NCI-H460 (cell line): ENCODE measurements at places on chromosomes 4 and X. TPM values are rescaled to one million over a fixed set of nuclear protein-coding genes. Genes with fewer than 3 reads are reported as not detected.

Gene ANXA3
- total RNA-seq: 114 and 117 TPM in 2 replicates

DNA sequence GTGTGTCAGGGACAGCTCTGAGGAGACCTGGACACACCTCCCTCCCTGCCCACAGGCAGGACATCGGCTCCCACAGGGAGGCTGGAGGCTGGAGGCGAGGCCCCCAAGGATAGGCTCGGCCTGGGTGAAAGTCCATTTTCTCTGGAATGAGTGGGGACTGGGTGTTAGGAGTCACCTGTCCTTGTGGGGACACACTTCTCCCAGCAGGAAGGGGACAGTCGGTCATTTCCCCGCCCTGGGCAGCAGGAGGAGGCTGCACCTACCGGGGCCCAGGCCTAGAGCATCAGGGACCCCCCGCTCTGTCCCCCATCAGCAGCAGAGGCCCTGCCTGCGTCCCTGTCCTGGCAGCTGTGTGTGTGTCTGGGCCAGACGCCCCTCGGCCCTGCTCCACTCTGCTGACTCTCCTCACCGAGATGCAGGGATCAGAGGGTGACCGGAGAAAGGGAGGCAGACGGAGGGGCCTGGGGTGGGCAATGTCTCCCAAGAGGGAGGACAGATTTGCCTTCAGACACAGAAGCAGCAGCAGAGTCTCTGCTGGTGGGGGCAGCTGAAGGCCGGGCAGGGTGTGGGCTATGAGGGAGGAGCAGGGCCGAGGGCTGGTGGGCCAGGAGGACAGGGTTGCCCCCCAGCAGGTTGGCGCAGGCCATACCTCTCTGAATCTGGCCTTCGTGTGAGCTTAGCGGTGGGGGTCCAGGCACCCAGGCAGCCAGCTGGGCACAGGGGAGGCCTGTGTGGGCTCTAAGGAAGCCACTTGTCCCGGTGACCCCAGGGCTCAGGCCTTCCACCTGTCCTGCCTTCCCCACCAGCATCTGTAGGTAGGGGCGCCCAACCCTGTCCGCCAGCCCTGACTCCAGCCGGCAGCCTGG lies 125.7 kb upstream of the NKX1-1 start:
- no peak for DNase-seq

GRCh38 chrX:149221230-149221629 lies 283.9 kb downstream of the IDS start:
- no peak for DNase-seq

Gene TCEAL1
- total RNA-seq: 38.9 and 48.5 TPM in 2 replicates

- no peak for DNase-seq
These were observed 53.5 kb upstream of the NPFFR2 start for GRCh38 chr4:71978210-71978835.

GRCh38 chr4:73815145-73815544 lies 21.3 kb upstream of the CXCL6 start:
- DNase-seq: no peak

Gene WAS
- total RNA-seq: 0.20 TPM in 1 of 2 replicates, not detected in the other

DNA sequence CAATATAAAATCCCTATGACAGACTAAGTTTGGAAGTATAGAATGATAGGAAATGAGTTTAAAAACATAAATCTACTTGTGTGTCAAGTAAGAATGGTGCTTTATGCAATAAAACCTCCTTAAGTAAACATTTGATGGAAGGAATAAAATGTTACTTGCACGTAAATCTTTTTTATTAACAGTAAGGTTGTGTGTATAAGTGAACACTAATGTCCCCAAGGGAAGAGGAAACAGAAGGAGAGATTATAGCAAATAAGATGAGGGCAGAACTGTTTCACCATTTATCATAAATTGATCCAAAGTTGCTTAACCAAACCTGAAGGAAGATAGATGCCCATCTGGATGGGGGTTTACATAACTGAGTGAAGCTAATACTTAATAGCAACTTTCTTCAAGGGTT lies 86.8 kb downstream of the FRMPD4 start:
- DNase-seq: no peak

Gene FOXR2
- not detected in 2 replicates for total RNA-seq

DNA sequence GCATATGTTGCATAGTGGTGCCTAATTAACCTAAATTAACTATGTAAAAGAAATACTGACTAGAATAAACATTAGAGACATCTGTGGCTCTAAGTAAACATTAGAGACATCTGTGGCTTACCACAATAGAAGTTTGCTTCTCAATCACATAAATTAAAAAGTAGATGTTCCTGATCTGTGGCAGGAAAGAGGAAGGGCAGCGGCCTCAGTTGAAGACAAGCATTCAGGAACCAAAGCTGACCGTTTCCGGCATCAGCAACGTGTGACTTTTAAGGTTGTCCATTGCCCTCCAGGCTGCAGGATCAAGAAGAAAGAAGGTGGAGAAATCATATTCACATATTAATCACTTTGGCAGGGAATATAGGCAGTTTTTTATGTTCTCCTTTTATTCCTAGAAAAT lies 336.3 kb upstream of the TRAM1L1 start:
- DNase-seq: no peak

- DNase-seq: no peak
These were observed 157.5 kb upstream of the ATP6AP2 start for GRCh38 chrX:40423299-40423698.

GRCh38 chrX:138748480-138748879 lies 37.0 kb upstream of the FGF13 start:
- peak; percentile 22 for DNase-seq

DNA sequence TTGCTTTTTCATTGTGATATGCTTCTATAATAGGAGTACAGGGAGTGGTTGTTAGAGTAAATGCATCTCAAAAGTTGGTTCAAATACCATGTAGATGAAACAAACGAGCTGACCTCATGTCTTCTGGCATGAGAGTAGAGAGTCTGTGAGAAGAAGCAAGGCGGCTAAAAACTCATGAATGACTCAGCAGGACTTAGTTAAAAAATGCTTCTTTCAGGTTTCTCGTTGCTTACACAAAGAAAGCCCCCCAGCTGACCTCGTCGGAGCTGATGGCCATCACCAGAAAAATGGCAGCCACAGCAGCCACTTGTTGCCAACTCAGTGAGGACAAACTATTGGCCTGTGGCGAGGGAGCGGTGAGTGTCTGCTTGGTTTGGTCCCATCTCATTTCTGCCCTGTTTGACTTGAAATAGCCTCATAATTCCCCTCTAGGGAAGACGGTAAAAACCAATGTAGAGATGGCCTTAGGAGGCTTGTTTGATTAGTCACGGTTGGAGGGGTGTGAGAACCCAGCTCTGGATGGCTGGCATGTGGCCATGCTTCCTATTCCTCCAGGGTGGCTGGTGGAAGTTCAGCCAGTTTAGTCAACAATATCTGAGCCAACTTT lies 14.5 kb downstream of the AFP start:
- DNase-seq: no peak

DNA sequence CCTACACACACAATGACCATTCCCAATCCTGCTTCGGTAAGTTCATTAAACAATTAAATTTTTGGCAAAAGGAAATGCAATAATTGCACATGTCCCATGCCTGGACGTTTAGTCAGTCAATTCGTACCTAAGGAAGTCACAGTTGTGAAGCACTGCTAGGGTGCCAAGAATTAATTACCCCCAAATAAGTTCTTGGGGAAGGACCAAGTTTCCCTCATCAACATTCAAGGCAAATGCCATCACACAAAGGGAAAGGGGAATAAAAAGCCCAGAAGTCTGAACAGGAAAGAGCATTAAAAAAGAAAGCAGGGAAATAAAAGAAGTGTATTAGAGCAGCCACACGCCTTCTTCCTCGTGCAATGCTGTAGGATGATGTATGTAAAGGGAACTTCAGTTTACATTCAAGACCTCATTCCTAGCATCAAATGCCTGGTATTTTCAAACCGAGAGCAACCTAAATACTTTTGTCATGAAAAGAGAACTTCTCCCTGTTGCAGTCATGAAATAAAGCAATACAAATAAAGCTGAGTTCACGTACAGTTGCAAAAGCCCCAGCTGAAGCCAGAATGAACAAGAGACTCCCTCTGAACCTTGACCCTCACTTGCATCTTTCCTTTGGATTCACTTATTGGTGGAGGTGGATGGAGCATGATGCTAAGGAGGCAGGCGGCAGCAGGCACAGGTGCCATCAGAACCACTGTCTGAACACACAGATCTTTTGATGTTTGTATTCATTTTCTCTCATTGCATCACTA lies 124.0 kb upstream of the PPARGC1A start:
- no peak for DNase-seq

Gene SLC2A9
- not detected in 2 replicates for total RNA-seq

DNA sequence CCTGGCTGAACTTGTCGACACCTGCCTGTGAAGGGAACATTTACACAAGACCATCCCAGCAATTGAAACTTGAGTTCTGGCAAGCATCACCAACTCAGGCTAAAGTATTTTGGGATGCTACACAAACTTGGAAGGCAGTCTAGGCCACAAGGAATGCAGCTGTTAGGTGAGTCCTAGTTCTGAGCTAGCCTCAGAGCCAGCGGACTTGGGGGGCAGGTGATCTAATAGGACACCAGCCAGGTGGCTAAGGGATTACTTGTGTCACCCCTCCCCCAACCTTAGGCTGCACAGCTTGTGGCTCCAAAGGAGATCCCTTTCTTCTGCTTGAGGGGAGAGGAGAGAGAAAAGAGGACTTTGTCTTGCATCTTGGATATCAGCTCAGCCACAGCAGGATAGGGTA lies 62.3 kb upstream of the DKK2 start:
- DNase-seq: no peak

DNA sequence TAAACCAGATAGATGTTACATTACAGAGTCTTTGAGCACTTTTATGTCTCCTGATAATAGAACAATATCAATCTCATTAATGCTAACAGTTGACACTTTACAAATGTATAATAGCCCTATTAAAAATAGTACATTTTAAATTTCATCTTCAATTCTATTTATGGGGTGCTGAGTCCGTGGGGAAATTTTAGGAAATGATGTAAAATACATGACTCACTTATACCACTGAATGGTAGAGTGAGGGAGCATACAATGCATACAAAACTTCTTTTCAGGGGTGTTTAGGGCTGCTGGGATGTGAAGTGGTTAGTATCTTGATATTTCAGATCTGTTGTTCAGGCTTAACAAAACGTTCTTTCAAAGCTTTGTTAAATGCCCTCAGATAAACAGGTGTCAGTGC lies 696.2 kb downstream of the TRAM1L1 start:
- DNase-seq: no peak

Gene AMTN
- total RNA-seq: not detected in 2 replicates

Gene NEUROG2
- not detected in 2 replicates for total RNA-seq

DNA sequence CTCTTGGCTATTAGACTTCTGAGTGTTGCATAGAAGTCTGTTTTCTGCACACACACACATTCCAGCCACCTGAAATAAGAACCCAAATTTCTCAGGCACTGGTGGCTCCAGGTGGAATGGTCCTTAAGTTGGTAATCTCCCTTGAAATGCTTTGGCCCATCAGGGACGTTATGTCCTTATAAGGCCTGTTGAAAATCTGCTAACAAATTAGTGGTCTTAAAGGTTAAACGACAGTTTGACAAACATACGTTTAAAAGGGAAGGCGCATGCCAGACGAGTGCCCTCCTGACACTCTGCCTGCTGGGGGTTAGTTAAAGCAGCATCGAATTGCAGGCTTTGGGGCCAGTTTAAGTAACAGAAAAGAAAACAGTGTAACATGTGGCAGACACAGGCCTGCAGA lies 125.0 kb downstream of the TBX22 start:
- DNase-seq: no peak

DNA sequence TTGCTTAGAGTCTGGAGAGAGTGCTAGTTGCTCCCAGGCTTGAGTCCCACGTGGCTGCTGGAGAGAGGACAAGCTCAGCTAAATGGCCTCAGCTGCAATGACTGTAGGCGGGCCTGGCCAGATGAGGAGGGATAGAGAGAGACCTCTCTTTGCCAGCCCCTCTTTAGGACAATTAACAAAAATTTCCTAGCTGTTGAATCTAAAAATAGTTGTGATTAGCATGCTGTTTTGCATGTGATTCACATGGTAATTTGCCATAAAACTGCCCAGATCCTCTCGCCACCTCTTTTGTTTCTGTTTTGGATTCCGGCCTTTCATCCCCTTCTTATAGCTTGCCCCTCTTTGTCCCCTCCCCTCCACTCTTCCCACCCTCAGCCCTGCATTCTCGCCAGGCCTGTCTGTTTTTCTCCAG lies 28.9 kb upstream of the PRPS1 start:
- DNase-seq: no peak

Gene ABCE1
- 183 and 185 TPM in 2 replicates for total RNA-seq

- no peak for DNase-seq
These were observed 671.8 kb downstream of the CCSER1 start for GRCh38 chr4:90798948-90799347.

Gene CLDN2
- total RNA-seq: not detected in 2 replicates

Gene SLC25A14
- total RNA-seq: 15.8 and 19.0 TPM in 2 replicates

Gene POLN
- 0.50 and 0.75 TPM in 2 replicates for total RNA-seq

Gene PAGE2
- total RNA-seq: not detected in 2 replicates

GRCh38 chr4:127965803-127966175 lies 583 bp downstream of the ABHD18 start:
- peak; percentile 8 for DNase-seq

Gene GLOD5
- not detected in 2 replicates for total RNA-seq

- DNase-seq: no peak
These were observed 3.5 kb upstream of the EDNRA start for GRCh38 chr4:147477439-147477838.

Gene P2RY8
- total RNA-seq: not detected in 2 replicates

DNA sequence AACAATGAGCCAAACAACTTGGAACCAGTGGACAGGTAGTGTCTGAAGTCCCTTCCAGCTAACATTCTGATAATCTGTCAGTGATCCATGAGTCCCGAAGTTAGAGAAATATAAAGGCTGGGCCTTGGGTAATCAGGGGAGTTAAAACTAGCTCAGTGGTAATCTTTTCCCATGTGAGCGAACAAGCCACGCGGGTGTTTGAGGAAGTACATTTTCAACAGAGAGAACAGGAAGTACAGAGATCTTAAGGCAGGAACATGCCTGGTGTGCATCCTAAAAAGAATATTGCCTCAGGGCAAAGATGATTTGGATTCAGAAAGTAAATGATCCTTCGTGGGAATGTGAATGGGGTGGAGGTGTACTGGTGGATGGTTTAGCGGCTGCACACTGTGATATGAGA lies 42.9 kb downstream of the FNIP2 start:
- no peak for DNase-seq

Gene EGF
- total RNA-seq: 13.6 and 15.6 TPM in 2 replicates

Gene ARR3
- total RNA-seq: not detected in 2 replicates

DNA sequence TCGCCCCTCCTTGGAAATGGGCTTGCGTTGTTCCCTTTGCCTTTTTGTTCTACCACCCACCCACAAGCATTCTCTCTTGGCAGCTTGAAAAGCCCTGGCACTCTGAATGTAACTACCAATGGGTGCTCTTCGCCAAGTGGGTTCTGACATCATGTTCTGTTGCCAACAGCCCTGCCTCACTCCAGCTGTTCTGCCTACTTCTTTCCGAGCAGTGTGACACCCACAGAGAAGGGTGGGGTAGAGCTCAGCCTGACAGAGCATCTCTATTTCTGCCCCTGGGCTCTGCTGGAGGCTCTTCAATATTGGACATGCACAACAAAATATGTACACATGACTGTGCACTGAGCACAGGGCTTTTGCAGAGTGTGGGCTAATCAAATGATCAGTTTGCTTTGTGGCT lies 15.6 kb upstream of the EXOSC9 start:
- no peak for DNase-seq

DNA sequence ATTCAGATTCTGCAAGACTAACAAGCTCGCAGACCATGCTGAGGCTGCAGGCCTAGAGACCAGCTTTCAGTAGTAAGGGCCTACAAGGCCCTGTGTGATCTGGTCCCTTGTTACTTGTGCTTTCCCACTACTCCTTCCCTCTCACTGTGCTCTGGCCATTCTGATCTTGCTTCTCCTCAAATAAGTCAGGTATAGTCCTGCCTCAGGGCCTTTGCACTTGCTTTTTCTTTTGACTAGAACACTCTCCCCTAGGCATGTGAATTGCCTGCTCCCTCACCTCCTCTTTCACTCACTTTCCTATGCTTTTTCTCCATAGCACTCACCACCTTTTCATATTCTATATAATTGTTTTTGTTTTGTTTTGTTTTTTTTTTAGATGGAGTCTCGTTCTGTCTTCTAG lies 22.2 kb downstream of the AKAP14 start:
- no peak for DNase-seq
